Stimulated activated CD4-positive, alpha-beta T cell treated with anti-CD3 and anti-CD28 coated beads, Interleukin-15, amount 100 ng/mL, for 1 hour (primary cell): ENCODE measurements at places on chromosomes 1 and 21.
A peak's percentile ranks its signal among the peaks of the same experiment; 100 is the strongest.

GRCh38 chr1:230145953-230146476 is 79.0 kb downstream of the GALNT2 start:
- no peak for DNase-seq

DNA sequence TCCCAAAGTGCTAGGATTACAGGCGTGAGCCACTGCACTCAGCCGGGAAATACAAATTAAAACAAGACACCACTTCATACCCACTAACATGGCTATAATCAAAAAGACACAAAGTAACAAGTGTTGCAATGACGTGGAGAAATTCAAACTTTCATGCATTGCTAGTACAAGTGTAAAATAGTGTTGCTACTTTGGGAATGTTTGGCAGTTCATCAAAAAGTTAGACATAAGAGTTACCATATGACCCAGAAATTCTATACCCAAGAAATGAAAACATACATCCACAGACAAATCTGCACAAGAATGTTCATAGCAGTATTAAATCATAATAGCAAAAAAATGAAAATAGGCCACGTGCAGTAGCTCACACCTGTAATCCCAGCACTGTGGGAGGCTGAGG is 16.4 kb downstream of the FOXJ3 start:
- DNase-seq = no peak

GRCh38 chr1:2961081-2961480 is 60.2 kb upstream of the ACTRT2 start:
- DNase-seq = no peak

DNA sequence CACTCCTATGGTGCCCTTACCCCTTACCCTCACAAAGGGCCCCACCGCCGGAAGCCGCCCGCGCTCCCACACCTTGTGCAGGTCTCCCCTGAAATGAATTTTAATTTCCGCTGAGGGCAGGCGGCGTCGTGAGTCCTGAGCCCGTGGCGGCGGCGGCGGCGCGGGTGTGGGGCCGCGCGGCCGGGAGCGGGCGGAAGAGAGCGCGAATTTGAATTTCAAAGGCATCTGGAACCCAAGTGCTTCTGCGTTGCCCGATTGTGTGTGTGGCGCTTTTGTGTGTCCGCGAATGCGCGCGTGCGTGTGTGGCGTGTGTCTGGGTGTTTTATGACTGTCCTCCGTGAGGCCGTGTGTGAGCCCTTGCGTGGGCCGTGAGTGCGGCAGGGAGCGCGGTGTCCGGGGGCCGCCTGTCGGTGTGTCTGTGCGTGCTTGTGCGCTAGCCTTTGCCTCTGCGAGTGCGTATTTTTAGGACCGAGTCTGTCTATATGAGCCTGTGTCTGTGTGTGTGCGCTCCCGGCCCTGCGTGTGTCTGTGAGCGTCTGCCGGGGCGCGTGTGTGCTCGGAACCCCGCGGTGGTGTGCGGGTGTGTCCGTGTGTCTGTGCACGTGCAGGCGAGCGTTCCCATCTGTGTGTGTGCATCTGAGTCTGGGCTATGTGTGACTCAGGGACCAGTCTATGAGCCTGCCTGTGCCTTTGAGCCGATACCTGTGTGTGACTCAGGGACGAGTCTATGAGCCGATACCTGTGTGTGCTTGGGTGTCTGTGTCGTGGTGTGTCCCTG is 7.9 kb upstream of the ADGRB2 start:
- DNase-seq = peak; percentile 14

DNA sequence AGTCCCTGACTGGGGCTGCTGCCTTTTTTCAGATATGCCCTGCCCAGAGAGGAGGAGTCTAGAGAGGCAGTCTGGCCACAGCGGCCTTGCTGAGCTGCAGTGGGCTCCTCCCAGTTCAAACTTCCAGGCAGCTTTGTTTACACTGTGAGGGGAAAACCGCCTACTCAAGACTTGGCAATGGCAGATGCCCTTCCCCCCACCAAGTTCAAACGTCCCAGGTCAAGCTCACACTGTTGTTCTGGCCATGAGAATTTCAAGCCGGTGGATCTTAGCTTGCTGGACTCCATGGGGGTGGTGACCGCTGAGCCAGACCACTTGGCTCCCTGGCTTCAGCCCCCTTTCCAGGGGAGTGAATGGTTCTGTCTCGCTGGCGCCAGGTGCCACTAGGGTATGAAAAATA is 18.3 kb upstream of the C1orf53 start:
- no peak for DNase-seq

DNA sequence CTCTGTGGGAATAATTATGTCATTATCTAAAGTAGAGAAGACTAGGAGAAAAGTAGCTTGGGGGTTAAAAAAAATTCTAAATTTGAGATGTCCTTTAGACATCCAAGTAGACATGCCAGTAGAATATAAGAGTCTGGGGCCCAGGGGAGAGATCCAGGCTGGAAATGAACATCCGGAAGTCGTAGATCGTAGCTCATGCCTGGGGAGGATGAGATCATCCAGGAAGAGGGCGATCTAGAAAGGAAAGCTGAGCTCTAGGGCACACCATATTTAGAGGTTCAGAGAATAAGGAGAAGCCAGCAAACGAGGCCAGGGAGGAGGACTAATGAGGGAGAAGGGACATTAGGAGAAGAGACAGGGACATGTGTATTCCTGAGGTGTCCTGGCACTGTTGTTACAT is 12.2 kb downstream of the NGF start:
- DNase-seq = no peak
